Kidney glomerular epithelial cell (primary cell): ENCODE measurements at places on chromosomes 3 and 15.

DNA sequence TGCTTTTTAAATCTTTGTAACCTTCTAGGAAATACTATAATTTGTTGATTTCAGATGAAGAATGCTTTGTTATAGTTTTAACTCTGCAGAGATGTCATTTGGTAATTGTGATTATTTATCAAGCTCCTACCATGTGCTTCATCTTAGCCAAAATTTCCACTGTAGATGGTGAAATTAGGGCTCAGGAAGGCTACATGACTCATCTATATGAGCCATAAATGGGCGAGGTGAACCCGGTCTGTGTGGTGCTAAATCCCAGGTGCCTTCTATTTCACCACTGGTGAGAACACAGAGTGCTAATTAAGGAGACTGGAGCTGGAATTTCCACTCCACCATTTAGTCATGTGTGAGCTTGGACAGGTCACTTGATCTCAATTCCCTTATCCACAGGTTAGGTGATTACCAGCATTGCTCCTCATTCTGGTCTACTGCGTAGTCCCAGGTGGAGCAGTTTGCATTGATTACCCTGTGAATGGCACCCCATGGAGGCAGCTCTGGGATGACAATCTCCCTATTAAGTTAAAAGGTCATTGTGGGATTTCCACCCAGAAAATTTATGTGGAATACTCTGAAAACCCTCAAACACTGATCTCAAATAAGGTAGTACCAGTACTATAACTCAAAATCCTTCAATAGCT, 2.8 kb upstream of the CCR3 start:
- DNase-seq: no peak

DNA sequence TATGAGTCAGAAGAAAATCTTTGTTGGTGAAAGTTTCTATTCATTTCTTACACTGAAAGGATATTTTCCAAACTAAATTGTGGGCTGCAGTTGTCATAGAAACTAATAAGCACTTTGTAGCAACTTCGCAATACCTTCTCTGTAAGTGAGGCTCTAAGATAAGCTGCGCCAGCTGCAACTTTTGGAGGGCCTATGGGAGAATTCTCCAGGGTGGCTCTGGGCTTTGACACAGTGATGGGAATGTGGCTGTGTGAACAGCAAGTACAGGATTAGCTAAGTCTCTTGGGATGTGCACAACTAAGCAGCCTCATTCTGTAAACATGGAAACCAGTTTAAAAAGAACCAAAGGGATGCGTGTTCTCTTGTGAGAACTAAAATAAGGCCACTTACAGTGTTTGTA, 124.6 kb upstream of the SGO1 start:
- DNase-seq: no peak

DNA sequence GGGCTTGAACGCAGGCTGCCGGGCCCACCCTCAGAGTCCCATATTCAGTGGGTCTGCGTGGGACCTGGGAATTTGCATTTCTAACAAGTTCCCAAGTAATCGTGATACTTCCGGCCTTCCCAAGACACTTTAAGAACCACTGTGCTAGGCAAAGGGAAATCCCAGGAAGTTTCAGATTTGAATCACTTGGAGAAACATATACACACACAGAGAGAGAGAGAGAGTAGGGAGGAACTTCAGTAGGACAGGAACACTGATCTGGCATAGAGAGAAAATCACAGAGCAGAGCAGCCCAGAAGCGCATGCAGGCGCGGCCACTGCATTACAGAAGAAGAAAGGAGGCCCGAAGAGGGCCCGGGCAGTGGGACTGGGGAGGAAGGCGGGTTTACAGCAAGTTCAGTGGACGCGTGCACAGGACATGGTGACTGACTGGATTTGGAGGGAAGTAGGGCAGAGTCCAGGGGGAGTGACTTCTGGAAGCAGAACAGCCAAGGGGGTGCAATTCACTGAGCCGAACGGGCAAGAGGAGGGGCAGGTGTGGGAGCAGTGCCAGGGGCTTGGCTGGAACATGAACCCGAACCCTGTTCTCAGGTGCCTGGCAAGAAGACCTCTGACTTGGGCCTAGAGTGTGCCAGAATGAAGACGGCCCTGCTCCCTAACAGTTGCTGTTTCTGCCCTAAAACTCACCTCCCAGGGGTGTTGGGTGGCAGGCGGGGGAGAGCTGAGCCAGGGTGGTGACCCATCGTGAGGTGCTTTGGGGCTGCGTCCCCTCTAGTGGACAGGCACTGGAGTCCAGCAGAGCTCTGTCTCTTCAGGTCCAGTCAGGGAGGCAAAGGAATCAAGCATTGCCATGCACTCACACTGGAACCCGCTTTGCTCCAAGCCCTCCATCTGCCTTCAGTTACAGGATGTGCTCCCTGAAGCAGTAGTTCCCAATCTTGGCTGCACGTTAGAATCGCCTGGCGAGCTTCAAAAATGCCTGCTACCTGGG, 101.3 kb upstream of the HES1 start:
- DNase-seq: no peak

- no peak for DNase-seq
Observed at GRCh38 chr15:52786436-52787122, 3.6 kb downstream of the ONECUT1 start.

DNA sequence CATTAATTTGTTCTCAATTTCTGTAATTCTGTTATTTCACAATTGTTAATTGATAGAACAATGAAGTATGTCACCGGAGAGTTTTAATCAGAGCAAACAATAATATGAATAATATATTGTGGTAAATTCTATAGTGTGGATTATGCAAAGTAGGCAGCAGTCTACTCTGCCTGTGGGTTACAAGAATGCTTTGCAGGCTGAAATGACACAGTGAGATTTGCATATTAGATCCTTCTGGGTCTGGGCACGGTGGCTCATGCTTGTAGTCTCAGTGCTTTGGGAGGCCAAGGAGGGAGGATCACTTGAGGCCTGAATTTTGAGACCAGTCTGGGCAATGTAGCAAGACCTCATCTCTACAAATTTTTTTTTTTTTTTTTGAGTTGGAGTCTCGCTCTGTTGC, 12.5 kb downstream of the COPG1 start:
- no peak for DNase-seq

DNA sequence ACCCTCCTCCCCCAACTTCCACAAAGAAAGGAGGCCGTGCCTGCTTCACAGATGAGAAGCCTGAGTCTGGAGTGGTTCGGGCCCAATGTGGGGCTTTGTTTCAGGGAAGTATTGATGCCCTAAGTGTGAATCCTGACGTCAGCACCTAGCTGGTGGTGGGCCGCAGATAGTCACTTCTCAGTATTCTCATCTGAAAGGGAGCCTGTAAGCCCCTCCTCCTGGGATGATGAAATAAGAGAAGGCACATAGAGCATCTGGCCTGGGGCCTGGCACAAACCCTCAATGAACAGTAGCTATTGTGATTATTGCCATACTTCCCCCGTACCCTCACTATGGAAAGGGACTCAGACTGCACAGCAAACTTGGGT, 24.8 kb downstream of the LINGO1 start:
- DNase-seq: no peak

- DNase-seq: peak; percentile 48
Observed at GRCh38 chr15:55873024-55873720, 120.2 kb downstream of the NEDD4 start.
